ENCODE measurements at places on chromosomes 7 and 10. TPM values are rescaled to one million over a fixed set of nuclear protein-coding genes. Genes with fewer than 3 reads are reported as not detected.

DNA sequence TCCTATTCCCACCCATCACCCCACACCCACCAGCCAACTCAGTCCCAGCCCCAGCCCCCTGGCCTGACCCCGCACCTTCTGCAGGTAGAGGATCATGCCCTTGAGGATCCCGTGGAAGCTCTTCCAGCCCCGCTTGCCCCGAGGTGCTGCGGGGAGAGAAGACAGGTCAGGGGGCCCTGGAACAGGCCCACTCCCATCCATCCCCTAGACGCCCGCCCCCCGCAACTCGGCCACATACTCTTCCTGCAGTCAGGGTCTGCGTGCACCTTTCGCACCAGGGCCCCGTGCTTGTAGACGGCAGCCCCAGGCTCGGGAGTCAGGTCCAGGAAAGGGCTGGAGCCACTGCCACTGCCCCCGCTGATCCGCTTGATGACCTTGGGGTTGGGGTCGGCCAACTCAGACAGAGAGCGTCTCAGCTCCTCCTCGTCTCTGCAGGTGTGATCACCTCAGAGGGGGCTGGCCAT, 9.6 kb downstream of the NFKB2 start:
- peaks cover 40% of the 10 kb centered on the region for H3K4me1 ChIP-seq
- no peak overlapping the region for H3K4me3 ChIP-seq
- no peak for DNase-seq

DNA sequence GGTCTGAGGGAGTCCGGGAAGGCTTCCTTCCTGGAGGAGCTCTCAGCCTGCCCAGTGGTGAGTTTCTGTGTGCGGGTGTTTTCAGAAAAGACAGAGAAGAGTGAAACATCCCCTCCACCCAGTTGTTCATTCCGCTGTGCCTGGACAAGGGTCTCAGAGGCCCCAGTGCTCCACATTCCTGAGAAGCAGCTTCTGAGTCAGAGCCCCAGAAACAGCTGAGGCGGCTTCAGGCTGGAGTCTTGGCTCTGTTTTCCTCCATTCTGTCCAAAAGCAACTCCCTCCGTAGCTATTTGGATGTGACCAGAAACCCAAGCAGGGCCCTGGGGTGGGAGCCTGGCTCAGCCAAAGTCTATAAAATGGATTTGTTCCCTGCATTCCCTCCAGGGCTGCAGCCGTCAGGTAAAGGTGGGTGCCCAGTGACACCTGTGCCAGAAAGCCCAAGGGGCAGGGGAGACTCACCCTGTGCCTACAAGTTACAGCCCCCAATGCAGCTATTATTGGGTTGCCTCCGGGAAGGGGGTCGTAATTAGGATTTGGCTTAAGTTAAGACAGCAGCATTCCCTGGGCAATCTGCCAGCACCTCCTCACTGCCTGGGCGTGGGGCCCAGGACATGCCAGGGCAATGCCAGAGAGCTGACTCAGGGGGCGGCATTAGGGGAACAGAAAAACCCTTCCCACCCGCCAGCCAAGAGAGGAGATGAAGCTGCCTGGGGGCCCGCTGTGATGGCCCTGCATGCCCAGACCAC, 13.1 kb upstream of the CAMK2G start:
- H3K36me3 ChIP-seq: no peaks in the 10 kb centered on the region
- peaks cover 4% of the 10 kb centered on the region for H3K27me3 ChIP-seq
- no peak for DNase-seq
- no peak overlapping the region for H3K4me3 ChIP-seq

DNA sequence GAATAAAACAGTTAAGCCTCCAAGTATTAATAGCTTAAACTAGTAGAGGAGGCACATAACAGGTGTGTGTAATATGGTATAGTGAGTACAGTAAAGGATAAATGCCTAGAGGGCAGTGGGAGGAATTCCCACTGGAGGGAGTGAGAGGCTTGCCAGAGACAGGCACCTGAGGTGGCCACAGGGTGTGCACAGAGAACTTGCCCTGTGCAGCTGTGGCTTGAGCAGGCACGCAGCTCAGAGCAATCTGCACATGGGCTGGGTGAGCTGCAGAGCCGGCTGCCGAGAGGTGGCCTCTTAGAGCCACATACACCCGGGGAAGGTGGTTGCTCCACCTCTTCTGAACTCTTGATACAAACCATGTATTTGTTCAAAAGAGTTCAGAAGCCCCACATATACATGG, 237.1 kb downstream of the COBL start:
- peaks cover 1% of the 10 kb centered on the region for H3K36me3 ChIP-seq
- H3K4me1 ChIP-seq: no peaks in the 10 kb centered on the region
- no peak overlapping the region for H3K4me3 ChIP-seq
- H3K27ac ChIP-seq: no peak overlapping the region
- peaks cover 3% of the 10 kb centered on the region for H3K27me3 ChIP-seq
- no peak for DNase-seq

- peaks cover 20% of the 10 kb centered on the region for H3K36me3 ChIP-seq
- no peak for DNase-seq
- peaks cover 36% of the 10 kb centered on the region for H3K4me1 ChIP-seq
- no peak overlapping the region for H3K27ac ChIP-seq
Measured at GRCh38 chr7:92251181-92251580, 5.4 kb downstream of the ANKIB1 start.

DNA sequence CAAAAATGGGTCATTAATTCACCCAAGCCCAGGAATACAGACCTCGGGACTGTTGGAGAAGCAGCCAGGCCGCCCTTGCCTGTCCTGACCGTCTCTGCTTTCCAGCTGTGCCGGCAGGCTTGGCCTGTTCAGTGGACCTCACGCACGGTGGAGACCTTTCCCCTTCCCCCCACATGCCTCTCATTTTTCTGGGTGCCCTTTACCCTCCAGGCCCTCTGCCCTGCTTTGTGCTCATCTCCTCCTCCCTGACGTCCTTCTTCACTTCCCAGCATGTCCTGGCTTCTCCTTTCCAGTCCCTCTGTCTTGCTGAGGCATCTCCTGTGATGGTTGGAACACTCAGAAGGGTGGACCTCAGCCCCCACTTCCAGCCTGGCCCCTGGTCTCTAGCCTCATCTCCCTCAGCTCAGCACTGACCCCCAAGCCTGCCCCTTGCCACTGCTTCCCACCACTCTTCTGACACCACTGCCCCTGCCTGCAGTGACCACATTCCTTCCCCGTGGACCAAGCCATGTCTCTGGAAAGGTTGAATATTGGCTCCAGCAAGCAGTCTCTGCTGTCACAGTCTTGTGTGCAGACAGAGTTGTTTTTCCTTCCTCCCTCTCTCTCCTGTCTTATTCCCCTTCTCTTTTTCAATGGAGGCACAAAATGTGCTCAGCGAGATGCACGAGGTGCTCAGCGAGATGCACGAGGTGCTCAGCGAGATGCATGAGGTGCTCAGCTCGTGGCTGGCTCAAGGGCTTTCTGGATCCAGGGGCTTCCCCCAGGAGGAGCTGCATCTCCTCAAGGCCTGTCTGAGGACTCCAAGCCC, 14.9 kb downstream of the BAG3 start:
- no peak overlapping the region for H3K4me3 ChIP-seq
- peaks cover 49% of the 10 kb centered on the region for H3K4me1 ChIP-seq
- DNase-seq: no peak
- H3K36me3 ChIP-seq: peaks cover 14% of the 10 kb centered on the region

GRCh38 chr10:6987536-6987945, 407.5 kb upstream of the PRKCQ start:
- H3K27me3 ChIP-seq: peaks cover 4% of the 10 kb centered on the region
- H3K27ac ChIP-seq: no peak overlapping the region
- H3K36me3 ChIP-seq: no peaks in the 10 kb centered on the region

- H3K4me3 ChIP-seq: no peak overlapping the region
- no peak overlapping the region for H3K27ac ChIP-seq
- H3K36me3 ChIP-seq: no peaks in the 10 kb centered on the region
- H3K4me1 ChIP-seq: no peaks in the 10 kb centered on the region
- DNase-seq: no peak
Measured at GRCh38 chr7:71630516-71630915, 498.6 kb downstream of the GALNT17 start.

DNA sequence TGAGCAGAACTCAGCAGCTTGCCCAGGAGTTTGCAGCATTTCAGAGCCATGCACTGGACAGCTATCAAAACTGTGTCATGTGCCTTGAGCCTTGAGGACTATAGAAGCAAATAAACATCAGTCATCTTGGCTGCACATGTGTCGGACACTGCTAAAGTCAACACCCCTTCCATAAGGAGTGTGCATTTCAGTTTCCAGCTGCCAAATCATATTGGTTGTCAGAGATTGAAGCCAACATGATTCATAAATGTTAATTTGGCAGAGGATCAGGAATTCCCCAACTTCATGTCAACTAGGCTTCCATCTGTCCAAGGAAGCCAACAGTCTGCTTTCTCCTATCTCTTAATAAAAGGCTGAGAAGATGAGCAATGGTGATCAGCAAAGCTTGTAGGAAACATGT, 32.8 kb downstream of the SLC16A12 start:
- peaks cover 11% of the 10 kb centered on the region for H3K27me3 ChIP-seq
- DNase-seq: no peak
- H3K27ac ChIP-seq: no peak overlapping the region
- H3K36me3 ChIP-seq: no peaks in the 10 kb centered on the region
- peaks cover 11% of the 10 kb centered on the region for H3K4me1 ChIP-seq

DNA sequence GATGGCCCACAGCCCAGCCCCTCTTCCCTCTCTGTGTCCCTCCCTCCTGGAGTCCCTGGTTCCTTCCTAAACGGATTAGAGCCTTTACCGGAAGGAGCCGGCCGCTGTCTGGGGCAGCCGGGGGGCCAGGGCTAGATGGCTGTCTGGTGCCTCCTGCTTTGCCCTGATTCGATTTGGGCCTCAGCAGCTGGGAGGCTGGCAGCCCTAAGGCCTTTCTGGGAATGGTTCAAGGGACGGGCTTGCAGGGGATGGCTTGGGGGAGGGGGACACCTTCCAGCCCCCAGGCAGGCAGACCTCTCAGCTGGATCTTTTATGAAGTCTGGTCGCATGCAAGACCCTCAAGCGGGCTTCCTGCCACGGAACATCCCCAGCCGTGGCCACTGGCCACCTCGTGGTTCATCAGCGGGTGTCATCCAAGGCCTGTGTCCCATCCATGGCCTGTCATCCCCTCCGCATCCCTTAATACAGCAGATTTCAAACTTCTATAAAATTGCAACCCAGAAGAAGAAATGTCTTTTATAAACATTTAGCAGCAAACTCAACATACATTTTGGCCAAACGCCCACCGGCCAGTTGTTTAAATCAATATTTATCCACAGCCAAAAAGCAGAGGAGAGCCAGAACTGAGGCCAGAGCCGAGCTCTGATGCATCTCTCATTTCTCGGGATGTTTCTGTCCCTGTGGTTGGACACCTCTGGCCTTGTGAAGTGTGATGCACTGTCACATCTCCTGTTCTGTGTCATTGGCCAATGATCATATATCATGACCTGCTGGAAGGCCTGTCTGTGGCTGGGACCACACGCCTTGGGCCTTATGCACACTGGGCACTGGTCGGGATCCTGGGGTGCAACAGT, 52.0 kb downstream of the GTF2IRD1 start:
- H3K27me3 ChIP-seq: no peaks in the 10 kb centered on the region
- H3K36me3 ChIP-seq: no peaks in the 10 kb centered on the region
- DNase-seq: no peak
- no peak overlapping the region for H3K27ac ChIP-seq
- no peaks in the 10 kb centered on the region for H3K4me1 ChIP-seq

DNA sequence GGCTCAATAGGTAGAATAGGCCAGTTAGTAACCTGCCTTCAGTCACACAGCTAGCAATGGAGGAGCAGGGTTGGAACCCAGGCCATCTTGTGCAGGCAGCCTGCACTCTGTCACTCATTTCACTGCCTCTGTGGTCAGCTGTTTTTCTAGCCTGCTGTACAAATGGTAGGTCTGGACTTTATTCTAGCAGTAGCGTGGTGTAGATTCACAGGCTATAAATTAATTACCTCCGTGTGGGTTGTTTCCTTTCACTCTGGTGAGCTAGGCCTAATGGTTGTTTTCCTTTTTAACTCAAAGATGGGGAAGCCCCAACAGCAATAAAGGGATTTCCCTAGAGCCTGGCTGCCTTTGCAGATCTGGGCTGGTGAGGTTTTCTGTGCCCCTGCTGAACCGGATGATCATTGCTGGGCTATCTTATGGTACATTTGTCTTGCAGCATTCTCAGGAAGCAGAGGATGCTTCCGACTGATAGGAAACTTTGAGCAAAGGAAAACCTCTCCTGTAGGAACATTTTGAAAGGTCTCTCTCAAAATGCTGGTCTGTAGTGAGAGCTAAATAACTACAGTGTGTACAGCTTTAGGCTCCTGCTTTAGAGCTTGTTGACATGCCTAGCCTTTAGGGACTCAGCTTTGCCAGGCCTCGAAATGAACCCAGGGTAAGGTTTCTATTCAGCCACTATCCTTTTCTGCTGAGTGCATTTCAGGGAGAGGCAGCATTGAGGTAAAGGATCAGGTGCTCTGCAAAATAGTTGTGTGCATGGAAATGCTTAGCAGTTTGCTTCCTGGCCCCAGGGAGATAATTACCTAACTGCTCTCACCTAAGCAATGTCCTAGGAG, 157.4 kb downstream of the ST7 start:
- peak overlapping the region; percentile 37 for H3K4me3 ChIP-seq
- H3K27ac ChIP-seq: peak overlapping the region; percentile 15
- peaks cover 26% of the 10 kb centered on the region for H3K27me3 ChIP-seq
- DNase-seq: peak; percentile 30

GRCh38 chr10:106897719-106898118, 266.8 kb downstream of the SORCS1 start:
- no peaks in the 10 kb centered on the region for H3K36me3 ChIP-seq
- H3K27ac ChIP-seq: no peak overlapping the region
- no peaks in the 10 kb centered on the region for H3K4me1 ChIP-seq
- H3K4me3 ChIP-seq: no peak overlapping the region
- no peaks in the 10 kb centered on the region for H3K27me3 ChIP-seq
- DNase-seq: no peak

DNA sequence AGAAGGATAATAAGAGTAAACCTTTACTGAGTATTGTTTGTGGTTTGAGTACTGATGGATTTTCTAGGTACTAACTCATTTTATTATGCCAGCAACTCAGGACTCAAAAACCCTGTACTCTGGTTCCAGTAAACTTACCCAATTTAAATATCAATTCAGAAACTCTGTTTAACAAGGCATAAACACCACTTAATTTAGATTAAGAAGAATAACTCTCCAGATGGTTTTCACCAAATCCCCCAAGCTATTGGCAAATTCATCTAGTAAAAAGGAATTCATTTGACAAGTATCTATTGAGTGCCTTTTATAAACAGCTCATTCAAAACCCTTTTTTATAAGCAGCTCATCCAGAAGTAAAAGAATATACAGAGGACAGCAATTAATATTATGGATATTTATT, 572.4 kb downstream of the PHTF2 start:
- no peaks in the 10 kb centered on the region for H3K27me3 ChIP-seq
- H3K36me3 ChIP-seq: no peaks in the 10 kb centered on the region
- H3K4me1 ChIP-seq: no peaks in the 10 kb centered on the region
- no peak overlapping the region for H3K4me3 ChIP-seq
- H3K27ac ChIP-seq: no peak overlapping the region

The TMEM236 gene
- 0.05 TPM for total RNA-seq

The TFAM gene
- total RNA-seq: 99.9 TPM

The TEX47 gene
- total RNA-seq: not detected

The HOXA5 gene
- not detected for total RNA-seq

The SLC26A5 gene
- total RNA-seq: not detected

The DMBT1 gene
- not detected for total RNA-seq

The FLNC gene
- 0.03 TPM for total RNA-seq

The LIPJ gene
- total RNA-seq: not detected

Measured in activated T-helper 1 cell treated with anti-CD3 and anti-CD28 coated beads, Interleukin-12 subunit alpha, Interleukin-12 subunit beta, Interleukin-2, Interleukin-4 antibody, amounts not matched to agents 30 ng/mL and 10 ng/mL and 1 ng/mL, durations not matched to agents 14 hours and 24 hours and 36 hours (primary cell).